CD4-positive, alpha-beta T cell treated with Interleukin-17A for 1 hour (primary cell): ENCODE measurements at places on chromosomes 4 and X.
A peak's percentile ranks its signal among the peaks of the same experiment; 100 is the strongest.

GRCh38 chr4:70877556-70877955 lies 24.6 kb upstream of the MOB1B start:
- no peak for DNase-seq

DNA sequence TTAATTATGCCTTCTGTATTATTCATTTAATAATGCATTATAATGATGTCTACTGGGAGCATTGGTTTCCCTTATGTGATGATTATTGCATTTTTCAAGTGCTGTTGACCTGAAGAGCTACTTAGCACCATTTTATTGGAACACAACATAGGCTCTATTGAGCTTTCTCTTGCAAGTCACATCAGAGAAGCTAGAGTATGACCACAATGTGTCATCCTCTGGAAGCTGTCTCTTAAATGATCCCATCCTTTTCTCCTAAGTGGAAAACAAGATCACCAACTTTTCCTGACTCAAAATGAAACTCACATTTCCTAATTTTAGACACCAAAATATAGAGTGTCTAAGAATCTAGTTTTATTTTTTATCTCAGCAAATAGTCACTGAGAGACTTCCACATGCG lies 1451.9 kb downstream of the PCDH7 start:
- DNase-seq: no peak

GRCh38 chr4:138815811-138816210 lies 199.8 kb upstream of the NOCT start:
- DNase-seq: no peak

DNA sequence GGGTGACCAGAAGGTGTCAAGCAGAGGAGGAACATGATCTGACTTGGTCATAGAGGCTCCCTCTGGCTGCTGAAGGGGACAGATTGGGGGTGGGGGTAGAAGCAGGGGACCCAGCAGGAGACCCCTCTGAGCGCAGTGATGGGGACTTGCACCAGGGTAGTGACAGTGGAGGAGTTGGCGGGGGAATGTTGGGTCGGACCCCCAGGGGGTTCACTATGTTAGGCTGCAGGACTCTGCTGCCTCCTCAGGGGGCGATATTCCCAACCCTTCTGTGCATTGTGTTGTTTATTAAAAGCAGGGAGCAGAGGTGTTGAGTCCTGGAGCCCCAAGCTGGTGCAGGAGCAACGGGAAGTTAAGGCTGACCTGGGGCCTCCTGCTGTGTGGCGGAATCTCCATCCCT lies 8.8 kb downstream of the WDR13 start:
- DNase-seq: no peak

DNA sequence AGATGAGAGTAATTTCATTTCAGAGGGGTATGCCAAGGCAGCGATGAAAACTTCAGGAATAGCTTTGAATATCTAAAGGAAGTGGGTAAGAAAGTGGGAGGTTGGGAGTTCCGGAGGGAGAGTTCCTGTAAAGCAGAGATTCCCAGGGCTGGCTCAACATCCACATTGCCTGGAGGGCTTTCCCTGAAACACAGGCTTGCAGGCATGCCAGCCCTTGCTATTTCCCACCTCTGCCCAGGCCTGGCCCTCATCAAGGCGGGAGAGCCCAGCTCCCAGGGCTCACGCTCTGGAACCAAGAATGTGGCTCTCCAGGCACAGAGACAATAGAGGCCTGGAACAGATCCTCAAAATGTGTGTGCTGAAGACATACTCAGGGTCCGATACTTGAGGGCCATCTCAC lies 43.8 kb upstream of the CLDN34 start:
- DNase-seq: no peak

GRCh38 chr4:87975466-87975865 lies at the start of gene SPP1:
Gene SPP1 (plus strand): TSS chr4:87975714. CDS start chr4:87976896, 1,182 bp downstream.
- peak; percentile 10 for DNase-seq

GRCh38 chr4:2024683-2025082 lies 15.9 kb upstream of the NELFA start:
- no peak for DNase-seq

- no peak for DNase-seq
Observed at GRCh38 chrX:36436361-36436760, 516.8 kb downstream of the CFAP47 start.
